Skin of body (tissue), 3 donors: ENCODE measurements at places on chromosomes 4 and X. TPM values are rescaled to one million over a fixed set of nuclear protein-coding genes. Genes with fewer than 3 reads are reported as not detected.

- DNase-seq = no peak
Measured at GRCh38 chr4:168853770-168854169, 156.3 kb downstream of the CBR4 start.

HPGDS gene
- total RNA-seq = 9.6 TPM

GRCh38 chr4:835148-836002, 9.4 kb upstream of the CPLX1 start:
- no peak for DNase-seq

DNA sequence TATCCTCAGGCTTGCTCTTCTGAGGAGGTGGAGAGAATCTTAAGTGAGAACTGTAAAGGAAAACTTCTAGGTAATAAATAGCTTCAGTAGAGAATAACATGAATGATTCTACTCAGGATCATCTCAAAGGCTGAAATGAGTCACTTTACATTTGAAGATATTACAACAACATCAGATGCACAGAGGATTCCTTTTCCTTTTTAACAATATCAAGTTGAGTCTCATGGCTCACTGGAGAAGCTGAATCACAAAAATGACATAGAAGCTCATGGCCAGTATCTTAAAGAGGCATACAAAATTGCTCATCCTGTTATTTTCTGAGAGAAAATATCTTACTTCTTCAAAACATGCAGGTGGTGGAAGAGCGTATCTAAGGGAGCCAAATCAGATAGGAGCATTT, 72.5 kb upstream of the EMCN start:
- no peak for DNase-seq

DNA sequence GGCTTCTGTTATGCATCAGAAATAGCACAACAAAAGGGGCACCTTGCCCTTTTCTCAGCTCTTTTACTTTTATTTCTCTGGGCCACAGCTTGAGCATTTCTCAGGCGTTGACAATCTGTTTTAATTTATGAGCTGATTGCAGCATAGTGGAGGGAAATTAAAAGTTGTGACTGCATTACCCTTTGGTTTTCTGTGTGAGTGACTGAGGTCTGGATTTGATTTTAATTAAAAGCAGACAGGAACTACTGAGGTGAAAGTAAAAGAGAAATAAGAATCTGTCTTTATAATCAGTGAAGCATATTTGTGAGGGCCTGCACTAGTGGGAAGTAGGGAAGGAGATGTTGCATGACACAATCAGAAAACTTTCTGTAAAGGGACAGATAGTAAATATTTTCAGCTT, 43.4 kb upstream of the GEMIN8 start:
- DNase-seq = no peak

DNA sequence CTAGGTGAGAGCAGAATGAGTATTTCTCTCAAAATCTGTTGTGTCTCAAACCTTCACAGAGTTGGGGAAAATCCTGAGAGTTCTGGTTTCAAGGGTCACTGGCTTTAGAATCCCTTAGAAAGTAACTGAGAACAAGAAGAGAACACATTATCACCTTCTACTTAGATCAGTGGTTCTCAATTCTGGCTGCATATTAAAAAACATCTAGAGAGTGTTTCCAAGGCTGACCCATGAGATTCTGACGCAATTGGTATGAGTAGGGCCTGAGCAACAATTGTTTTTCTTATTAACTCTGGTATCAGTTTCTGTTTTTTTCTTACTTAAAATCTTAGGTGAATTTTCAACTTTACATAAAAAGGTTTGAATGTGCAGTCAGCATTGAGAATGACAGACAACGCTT, 212.8 kb downstream of the HS6ST2 start:
- DNase-seq = no peak

- no peak for DNase-seq
Measured at GRCh38 chr4:107304699-107305286, 268.7 kb upstream of the DKK2 start.

NAT8L gene
- 1.2 TPM for total RNA-seq

DNA sequence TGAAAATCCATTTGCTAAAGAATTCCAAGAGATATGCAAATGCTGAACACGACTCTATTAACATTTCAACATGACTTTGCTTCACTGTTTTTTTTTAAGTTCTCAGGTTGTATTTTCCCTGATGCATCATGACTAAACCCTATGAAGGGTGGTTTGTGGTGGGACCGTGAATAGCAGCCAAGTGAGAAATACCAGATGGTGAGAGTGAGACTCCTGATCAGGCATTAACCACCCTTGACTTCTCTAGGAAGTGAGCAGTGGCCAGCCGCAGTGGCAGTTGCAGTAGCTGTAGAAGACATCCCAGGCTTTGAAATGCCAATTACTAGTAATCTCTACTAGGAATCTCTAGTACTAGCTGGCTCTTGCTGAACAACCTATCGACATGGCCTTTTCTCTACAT, 383.4 kb downstream of the FAM133A start:
- no peak for DNase-seq

GIMD1 gene
- total RNA-seq = not detected

CENPI gene
- total RNA-seq = 8.9 TPM

NALF2 gene
- 0.10 TPM for total RNA-seq

- DNase-seq = no peak
Measured at GRCh38 chrX:118225711-118226428, 109.3 kb upstream of the KLHL13 start.

DNA sequence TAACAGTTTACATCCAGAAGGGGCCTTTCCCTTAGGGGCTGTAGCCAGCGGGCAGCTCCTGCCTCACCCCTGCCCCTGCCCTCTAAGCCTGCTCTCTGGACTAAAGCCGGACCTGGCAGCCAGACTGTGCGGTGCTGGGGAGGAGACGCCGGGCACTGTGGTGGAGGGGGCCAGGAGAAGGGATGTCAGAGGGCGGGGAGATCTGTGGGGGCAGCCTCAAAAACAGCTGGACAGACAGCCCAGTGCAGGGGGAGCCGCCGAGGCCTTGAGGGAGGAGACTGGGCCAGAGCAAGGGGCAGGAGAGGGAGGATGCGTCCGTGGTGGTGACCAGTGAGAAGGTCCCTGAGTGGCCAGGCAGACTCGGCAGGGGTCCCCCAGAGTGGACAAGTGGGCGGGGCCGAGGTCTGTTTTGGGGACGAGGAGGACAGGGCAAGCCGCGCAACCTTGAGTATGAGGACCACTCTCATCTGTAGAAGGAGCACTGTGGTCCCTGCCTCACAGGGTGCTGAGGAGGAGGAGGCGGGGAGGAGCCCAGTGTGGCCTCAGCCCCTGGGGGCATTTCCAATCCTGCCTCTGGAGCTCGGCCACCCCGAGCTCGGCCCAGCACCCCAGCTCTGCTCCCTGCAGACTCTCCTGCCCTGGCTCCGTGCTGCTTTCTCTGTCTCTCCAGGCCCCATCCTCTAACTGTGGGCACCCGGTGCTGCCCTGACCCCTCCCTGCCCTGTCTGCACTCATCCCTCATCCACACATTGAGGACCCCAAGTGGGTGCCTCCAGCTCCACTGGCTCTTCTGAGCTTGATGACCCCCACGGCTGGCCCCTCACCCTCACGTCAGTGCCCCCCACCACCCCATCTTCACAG, 59.2 kb upstream of the NKX1-1 start:
- no peak for DNase-seq

- DNase-seq = peak; percentile 94
Measured at GRCh38 chrX:154369449-154370299, 4.8 kb downstream of the FLNA start.

TNMD gene
- total RNA-seq = 19.6 TPM

DNA sequence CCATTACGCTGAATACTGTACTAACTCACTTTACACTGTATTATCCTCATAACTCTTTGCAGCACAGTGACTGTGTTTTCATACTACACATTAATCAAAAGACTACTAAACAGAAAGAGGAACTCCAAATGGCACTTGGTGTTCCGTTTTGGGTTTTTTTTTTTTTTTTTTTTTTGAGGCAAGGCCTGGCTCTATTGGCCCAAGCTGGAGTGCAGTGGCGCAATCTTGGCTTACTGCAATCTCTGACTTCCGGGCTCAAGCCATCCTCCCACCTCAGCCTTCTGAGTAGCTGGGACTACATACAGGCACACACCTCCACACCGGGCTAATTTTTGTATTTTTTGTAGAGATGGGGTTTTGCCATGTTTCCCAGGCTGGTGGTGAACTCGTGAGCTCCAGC, 10.7 kb downstream of the KLHL8 start:
- DNase-seq = no peak

AFF2 gene
- 5.9 TPM for total RNA-seq

- DNase-seq = no peak
Measured at GRCh38 chrX:9318213-9318612, 146.6 kb upstream of the TBL1X start.

DNA sequence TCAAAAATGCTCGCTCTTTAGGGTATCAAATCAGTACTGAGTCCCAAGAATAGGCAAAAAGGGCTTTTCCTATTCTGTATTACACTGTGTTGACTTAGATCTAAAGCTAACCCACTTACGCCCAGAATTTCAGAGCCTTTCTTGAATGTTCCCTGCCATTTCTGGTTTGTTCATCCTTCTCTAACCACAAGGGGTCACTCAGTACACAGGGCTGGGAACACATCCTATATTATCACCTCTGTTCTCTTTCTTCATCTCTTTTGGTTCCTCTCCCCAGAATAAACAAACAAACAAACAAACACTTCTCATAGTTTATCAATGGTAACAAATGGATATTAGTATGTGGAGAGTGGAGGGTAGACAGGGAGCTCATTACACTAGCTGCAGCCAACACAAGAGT, 25.5 kb upstream of the MORC4 start:
- DNase-seq = peak; percentile 1

- no peak for DNase-seq
Measured at GRCh38 chr4:13543839-13544605, at the start of gene NKX3-2. Gene NKX3-2, minus strand, starts transcription at chr4:13544508. Its CDS starts 94 bp downstream, at chr4:13544414.

GRCh38 chr4:182920676-182921075, 3.5 kb upstream of the DCTD start:
- no peak for DNase-seq

TSPAN7 gene
- 9.8 TPM for total RNA-seq

- no peak for DNase-seq
Measured at GRCh38 chrX:119688911-119689321, 4.1 kb downstream of the SEPTIN6 start.

DNA sequence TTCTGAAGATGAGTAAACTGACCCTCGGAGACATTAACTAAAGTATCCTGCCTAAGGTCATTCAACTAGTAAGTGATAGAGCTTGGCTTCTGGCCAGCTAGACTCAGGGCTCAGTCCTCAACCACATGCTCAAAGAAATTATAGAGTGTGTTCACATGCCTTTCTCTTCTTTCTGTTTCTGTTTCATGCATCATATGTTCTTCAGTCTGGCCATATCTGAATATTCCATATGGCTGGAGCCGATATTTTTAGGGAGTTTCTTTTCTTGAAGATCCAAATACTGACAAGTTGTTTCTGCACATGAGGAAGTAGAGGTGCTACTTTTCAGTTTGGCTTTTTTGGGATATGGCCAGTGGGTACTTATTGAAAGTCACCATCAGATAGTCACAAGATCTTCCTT, 44.9 kb downstream of the MMRN1 start:
- no peak for DNase-seq

NAP1L5 gene
- total RNA-seq = 8.6 TPM

MEPE gene
- not detected for total RNA-seq

- no peak for DNase-seq
Measured at GRCh38 chr4:85774489-85774888, 299.5 kb downstream of the ARHGAP24 start.

EDA2R gene
- total RNA-seq = 0.99 TPM

DNA sequence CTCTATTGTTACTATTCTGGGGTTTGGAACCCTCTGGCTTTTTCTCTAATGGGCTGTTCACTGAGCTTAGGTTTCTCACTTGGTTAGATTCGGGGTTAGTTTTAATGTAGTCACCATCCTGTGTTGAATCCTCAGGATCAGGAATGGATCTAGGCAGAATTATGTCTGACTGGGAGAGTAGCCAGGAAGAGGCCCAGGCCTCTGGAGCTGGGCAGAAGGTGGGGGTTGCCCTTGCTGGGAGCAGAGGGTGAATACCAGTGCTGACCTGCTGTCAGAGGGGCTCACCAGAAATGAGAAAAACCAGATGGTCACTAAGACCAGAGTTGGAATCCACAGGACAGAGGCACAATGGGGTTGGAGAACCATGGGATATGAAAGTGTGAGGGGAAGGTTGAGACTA, 126.6 kb upstream of the SLC4A4 start:
- DNase-seq = no peak

DNA sequence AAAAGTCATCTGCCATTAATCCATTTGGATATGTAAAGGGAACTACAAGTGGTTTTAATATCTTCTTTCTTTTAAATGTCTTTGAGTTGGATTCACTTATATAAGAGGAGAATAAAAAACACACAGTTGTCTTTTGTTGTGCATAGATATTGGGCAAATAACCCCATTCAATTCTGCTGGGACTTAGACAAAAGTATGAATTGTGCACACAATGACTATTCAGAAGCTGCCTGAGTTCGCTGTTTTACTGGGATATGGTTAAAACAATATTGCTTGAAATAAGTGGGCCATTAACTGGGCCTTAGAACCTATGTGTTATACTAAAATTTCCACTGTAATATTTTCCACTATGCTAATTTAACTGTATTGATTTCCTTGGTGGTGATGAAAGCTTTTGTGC, 71.7 kb downstream of the PCYT1B start:
- DNase-seq = no peak

GRCh38 chr4:30160140-30160539, 560.0 kb upstream of the PCDH7 start:
- no peak for DNase-seq

DNA sequence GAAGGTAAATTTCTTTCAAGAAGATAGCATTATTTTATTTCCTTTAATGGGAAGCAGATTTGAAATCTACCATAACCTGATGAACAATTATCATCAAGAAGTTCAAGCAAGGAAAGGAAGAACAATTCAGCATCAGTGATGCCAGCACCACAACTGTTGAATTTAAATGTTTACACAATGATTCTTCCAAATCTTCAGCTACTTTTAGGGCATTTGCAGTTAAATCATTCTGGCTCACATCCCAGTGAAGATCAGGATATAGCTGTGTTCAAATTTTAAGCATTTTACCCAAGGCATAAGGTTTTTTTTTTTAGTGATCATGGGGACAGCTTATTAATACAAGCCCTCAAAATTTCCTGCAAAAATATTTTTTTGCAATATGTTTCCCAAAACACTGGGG, 112.9 kb downstream of the SHISA3 start:
- DNase-seq = no peak

GRCh38 chr4:82125787-82126297, 247.9 kb downstream of the HNRNPD start:
- no peak for DNase-seq

GRCh38 chrX:153723351-153724251, 586 bp downstream of the BCAP31 start:
- no peak for DNase-seq

CLIC2 gene
- 11.0 TPM for total RNA-seq

USP9X gene
- 122 TPM for total RNA-seq

- no peak for DNase-seq
Measured at GRCh38 chr4:138110815-138111214, 131.3 kb downstream of the SLC7A11 start.

GRCh38 chr4:64713256-64713840, 304.1 kb upstream of the TECRL start:
- DNase-seq = no peak

- DNase-seq = no peak
Measured at GRCh38 chr4:64384237-64385203, 24.7 kb downstream of the TECRL start.

GRCh38 chrX:45801554-45801953, 600.9 kb upstream of the DIPK2B start:
- DNase-seq = no peak

GAGE12E gene
- not detected for total RNA-seq

GRCh38 chr4:5734853-5735252, 23.9 kb downstream of the EVC start:
- no peak for DNase-seq

MID2 gene
- total RNA-seq = 18.1 TPM

TMEM164 gene
- 33.3 TPM for total RNA-seq
